NCI-H1105 (cell line): ENCODE measurements at places on chromosomes 6 and 20.

DNA sequence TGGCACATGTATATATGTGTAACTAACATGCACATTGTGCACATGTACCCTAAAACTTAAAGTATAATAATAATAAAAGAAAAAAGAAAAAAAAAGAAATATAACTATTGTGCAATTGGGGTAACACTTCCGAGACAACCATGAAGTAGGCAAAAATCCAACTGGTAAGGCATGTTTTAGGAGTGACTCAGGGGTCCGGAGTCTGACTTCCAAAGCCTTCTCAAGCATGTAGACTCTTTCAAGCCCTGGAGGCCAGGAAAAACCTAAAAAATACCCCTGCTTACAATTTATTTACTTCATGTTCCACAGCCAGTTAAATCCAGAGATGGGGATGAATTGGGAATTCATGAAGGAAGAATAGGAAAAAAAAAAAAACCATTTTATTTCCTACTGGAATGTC is 161.3 kb upstream of the PHACTR1 start:
- DNase-seq: no peak

DNA sequence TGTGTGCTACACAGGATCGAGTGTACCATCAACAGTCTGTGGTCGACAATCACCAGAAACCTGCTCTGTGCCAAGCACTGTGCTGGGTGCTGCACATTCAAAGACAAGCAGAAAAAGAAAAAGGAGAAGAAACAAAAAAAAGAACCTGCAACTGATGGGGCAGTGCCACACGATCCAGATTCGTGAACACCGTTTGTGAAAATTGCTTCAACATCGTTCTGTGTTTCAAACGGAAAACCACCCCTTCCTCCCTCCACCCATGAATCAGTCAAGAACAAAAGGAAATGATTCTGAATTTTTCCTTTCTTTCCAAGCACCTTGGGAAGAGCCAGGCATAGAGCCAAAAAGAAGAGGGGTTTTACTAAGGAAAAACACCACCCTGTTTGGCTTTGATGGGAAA is 129.2 kb upstream of the ARID1B start:
- no peak for DNase-seq

GRCh38 chr6:134034961-134035822 is 17.2 kb downstream of the SLC2A12 start:
- DNase-seq: no peak

GRCh38 chr6:88048578-88048977 is 937 bp downstream of the SPACA1 start:
- no peak for DNase-seq

DNA sequence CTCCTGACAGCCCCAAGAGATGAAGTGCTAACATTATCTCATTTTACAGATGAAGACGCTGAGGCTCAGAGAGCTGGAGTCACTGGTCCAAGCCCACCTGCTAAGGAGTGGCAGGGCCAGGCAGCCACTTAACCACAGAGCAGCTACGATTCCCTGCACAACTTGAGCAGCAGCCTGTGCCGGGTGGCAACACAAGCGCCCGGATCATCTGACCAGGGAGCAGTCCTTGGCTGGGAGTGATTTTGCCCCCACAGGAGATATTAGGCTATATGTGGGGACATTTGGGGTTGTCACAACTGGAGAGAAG is 93.2 kb upstream of the PTPN1 start:
- DNase-seq: no peak

DNA sequence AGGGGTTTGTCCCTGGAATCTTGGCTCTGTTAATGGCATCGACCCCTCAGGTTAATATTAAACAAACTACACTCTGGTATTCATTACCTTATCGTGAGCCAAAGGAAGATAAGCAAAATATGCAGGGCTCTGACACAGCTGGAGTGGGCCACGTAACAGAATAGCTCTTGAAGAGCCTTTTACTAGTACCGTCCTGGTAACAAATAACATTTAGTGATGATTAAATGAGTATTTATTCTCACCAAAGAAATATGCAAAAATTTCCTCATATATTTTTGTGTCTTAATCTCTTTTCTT is 20.1 kb upstream of the UTRN start:
- DNase-seq: no peak

GRCh38 chr6:12717356-12717755 is 789 bp downstream of the PHACTR1 start:
- DNase-seq: no peak

DNA sequence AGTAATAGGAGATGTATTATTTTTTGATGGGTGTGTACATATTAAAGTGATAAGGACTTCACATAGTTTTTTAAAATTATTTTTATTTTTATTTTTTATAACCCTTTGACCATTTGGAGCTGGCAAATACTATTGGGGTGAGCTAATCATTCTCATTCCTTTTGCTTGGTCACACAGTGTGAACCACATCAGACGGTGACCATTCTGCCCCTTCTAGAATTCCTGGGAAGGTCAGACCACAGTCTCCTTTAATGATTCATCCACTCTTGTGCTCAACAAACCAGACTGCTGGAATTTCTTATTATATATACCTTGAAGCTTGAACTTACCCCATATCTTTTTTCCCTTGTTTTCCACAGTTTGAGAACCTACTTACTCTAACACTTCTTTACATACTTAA is 23.9 kb upstream of the PRL start:
- no peak for DNase-seq

- no peak for DNase-seq
These were observed 1152.0 kb downstream of the HACE1 start for GRCh38 chr6:103707596-103708325.

- DNase-seq: no peak
These were observed 280.3 kb downstream of the CDC5L start for GRCh38 chr6:44667668-44668390.

DNA sequence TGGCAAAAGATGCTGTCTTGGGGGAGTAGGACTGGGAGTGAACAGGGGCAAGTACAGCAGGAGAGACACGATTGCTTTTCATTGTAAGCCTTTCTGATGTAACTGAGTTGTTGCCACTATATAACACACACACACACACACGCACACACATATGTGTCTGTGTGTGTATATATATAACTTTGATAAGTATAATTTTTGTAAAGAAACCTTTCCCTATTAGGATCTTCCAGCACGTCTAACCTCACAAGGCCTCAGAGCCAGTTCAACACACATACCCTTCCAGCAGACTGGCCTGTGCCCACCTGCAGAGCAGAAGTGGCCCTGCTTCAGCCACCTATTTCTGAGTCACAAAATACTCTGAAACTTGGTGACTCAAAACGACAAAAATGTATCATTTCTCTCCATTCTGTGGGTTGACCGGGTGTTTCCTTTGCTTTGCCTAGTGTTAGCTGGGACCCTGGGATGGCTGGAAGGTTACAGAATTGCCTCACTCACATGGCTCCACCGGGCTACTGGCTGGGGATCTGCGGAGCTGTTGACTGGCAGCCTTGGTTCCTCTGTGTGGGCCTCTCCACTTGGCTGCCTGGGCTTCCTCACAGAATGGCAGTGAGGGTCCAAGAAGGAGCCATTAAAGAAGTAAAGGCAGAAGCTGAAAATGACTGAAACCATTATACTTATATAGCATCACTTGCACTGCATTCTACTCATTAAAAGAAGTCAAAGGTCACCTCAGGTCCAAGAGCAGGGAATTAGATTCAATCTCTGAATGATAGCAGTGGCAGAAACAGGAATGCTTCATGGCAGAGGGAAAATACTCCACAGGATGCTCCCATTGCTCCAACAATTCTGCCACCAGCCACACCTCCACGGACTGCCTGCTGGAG is 126.4 kb downstream of the BANF2 start:
- DNase-seq: no peak

- no peak for DNase-seq
These were observed 17.0 kb downstream of the PPARD start for GRCh38 chr6:35359346-35359743.

GRCh38 chr6:157779705-157780604 is 43.1 kb upstream of the SNX9 start:
- DNase-seq: no peak

DNA sequence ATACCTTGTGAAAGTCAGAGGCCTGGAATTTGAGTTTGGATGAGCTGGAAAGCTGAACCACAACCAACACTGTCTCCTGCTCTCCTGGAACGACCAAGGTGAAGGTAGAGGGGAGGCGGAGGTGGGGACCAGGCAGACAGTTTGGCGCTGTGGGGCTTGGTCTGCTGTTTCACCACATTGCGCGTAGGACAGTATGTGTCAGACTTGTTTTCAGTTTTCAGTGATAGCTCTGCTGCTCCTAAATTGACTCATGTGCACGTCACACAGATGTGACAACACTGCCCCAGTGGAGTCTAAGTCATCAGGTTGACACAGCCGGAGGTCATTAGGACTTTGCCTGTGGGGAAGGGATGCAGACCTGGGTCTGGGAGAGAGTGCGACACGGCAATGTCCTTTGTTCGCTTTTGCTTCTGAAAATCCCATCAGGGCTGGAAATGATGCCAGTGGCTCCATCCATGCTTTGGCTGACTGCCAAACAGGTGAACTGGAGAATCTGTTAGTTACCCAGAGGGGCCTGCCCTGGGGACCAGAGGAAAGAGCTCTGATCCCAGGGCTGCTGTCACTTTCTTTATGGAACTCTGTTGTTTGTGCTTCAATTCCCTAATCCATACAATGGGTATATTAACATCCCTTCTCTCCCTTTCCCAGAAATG is 255.5 kb downstream of the CDC5L start:
- peak; percentile 77 for DNase-seq

- no peak for DNase-seq
These were observed 46.0 kb downstream of the HUS1B start for GRCh38 chr6:610882-611281.

DNA sequence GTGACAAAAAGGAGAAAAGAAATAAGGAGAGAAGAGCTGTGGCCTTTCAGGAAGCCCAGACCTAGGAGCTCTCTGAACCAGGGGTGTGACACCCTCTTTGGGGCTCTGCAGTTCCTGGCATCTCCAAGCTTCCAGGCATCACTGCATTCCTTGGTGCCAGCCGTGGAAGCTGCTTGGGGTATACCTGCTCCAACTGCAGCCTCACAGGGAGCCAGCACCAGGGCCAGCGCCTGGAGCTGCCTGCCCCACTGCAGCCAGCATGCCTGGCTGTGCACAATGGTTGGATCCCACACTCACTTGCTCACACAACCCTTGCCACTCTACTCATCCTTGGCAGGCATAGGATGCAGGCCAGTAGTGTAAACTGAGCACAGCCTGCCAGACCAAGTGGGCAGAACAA is 242.1 kb upstream of the GJE1 start:
- DNase-seq: no peak

DNA sequence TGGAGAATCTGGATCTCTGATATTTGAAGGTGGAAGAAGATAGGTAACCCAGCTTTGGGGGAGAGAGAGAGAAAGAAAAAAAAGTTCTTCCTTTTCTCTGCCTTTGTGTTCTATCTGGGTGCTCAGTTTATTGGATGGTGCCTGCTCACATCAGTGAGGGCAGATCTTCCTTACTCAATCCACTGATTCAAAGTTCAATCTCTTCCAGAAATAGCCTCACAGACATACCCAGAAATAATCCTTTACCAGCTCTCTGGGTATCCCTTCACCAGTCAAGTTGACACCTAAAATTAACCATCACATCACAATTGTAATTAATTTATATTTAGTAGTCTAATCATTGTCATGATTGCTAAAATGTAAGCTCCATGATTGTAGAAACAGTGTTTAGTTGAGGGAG is 189.1 kb downstream of the EPM2A start:
- DNase-seq: no peak

- DNase-seq: no peak
These were observed 9.4 kb downstream of the HSF2 start for GRCh38 chr6:122408702-122409458.

- DNase-seq: no peak
These were observed 44.7 kb downstream of the TNFAIP3 start for GRCh38 chr6:137911675-137912191.

DNA sequence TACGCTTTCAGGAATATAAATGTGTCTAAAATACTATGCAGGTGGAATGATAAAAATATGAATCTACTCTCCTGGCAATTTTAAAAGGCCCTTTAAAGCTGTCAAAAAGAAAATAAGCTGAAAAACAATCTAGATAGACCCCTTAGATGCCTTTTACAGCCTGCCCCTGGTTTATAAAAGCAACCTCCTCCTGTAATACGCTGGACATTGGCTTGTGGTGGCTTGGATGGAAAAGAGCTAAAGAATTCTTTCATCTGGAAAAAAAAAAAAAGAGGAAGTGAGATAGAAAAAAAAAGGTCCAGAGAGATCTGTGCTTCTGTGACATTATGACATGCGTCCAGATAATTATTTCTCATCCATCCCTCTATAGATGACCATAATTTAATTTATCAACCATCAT is 115.9 kb upstream of the NRSN1 start:
- DNase-seq: no peak

GRCh38 chr6:14585689-14586088 is 468.1 kb downstream of the CD83 start:
- no peak for DNase-seq

GRCh38 chr6:29696147-29697125 is 15.5 kb upstream of the ZFP57 start:
- no peak for DNase-seq

DNA sequence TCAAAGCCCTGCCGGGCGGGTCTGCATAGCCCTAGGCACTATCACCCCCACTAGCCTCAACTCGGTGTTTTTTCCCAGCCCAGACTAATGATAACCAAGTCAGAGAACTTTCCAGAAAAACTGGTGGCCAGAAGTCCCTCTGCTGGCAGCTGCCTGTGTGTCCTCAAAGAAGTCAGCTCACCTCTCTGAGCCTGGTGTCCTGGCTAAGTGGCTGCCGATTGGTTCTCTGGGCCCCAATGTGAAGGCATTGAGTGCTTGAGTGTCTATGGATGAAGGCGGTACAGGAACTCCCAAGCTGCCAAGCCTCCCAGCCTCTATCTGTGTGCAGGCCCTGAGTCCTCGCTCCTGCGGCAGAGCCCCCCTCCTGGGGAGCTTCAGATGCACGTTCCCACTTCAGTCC is 355.6 kb downstream of the TAF4 start:
- no peak for DNase-seq

DNA sequence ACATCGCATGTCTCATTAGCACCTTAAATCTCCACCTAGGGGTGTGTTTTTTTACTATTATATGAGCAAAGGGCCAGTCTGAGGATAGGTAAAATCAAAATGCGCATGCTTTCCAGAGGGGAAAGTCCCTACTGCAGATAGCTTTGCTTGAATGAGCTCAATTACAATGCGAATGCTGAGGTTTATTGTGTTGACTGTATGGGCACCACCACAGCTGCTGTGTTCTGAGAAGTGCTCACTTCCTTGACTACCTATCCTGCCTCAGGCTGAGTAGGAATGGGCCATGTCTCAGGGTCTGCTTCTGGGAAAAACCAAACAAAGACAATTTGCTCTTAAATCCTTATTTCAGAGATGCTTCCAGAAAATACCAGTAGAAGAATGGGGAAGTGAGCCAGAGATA is 36.6 kb downstream of the MOCS1 start:
- no peak for DNase-seq

DNA sequence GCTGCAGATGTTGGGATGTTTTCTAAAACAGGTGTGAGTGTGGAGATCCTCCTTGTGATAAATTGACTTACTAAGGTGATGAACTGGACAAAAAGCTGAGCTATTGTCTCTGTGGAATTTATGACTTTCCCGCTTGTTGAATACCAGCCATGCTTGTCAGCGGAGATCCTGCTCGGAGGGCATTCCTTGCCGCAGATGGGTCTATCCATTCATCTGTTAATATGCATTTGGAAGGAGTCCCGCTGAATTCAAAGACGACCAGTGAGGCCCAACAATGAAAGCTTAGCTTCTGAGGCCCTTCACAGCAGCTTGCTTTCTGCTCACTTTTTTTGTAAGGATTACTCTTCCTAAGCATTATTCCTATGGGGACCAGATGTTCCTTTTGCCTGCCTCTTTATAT is 124.9 kb downstream of the TIAM2 start:
- DNase-seq: no peak
